ENCODE measurements at places on chromosomes 12 and 14. TPM values are rescaled to one million over a fixed set of nuclear protein-coding genes. Genes with fewer than 3 reads are reported as not detected.

The LGR5 gene
- not detected for total RNA-seq

DNA sequence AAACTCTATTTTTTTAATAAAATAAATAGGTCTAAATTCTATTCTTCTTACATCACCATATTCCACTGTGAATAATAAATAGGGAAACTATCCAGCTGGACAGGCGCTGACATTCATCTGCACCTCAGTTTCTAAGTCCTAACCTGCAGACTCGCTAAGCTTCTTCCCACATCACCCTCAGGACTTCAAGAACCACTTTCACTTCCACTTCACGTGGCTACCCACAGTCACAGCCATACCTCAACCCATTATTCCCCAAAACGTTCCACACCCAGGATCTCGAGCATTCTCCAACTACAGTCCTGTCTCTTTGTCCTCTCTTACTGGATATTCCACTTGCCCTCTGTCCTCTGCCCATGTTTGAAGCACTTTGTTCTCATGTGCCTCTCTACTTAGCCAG, 71.1 kb downstream of the C2CD5 start:
- no peak for DNase-seq

DNA sequence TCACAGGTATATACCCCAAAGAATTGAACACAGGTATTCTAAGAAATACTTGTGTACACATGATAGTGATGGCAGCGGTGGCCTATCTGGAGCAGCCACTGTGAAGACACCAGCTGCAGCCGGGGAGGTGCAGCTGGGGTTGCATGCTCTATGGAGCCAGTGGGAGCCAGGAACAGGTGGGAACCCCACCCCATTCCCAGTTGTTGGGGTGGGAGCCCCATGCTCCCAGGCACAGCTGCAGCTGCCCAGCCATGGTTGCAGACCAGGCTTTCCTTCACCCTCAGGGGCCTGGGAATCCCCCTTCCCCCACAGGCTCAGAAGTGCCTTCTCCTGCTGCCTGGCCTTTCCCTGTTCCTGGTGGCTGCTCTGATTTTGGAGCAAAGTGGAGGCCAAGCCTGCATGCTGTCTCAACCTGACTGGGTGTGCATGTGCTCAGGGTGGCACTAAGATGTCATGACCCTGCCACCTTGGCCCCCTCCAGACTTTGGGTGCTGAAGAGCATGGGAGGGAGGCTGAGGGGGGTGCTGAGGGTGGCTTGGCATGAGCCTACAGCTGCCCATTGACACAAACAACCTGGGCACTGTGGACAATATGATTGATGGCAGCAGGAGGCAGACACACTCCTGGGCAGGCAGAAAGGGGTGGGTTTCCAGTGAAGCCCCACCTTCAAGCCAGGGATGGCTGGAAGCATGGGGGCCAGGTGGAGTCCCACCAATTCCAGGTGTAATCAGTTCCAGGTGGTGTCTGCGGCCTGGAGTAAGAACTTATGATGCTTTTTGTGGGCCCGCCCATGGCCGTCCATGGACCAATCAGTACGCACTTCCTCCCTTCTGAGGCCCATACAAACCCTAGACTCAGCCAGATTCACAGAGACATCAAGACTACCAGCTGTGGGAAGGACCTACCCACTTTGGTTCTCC, 234.7 kb downstream of the ADGRD1 start:
- DNase-seq: no peak

DNA sequence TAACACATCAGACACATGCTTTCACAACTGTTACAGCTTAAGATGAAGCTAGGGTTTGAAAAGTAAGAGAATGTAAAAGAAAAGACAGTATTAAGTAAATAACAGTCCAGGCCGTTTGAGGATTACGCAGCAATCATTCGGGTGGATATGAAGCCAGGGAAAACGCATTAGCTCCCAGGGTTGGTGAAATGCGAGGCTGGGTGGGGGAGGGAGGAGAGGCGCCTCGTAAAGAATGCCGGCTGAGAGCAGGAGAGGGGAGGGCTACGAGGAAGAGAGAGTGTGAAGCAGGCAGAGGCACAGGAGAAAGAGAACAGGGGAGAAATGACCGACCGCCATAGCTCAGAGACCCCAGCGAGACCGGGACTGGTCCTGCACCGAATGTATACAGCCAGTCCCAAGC, 73.0 kb downstream of the IQSEC3 start:
- no peak for DNase-seq

DNA sequence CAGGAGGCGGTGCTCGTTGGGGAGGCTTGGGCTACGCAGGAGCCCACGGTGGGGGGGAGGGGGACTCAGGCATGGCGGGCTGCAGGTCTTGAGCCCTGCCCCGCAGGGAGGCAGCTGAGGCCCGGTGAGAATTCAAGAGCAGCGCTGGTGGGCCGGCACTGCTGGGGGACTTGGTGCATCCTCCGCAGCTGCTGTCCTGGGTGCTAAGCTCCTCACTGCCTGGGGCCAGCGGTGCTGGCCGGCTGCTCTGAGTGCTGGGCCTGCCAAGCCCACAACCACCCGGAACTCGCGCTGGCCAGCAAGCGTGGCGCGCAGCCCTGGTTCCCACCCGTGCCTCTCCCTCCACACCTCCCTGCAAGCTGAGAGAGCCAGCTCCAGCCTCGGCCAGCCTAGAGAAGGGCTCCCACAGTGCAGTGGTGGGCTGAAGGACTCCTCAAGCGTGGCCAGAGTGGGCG, 3.2 kb downstream of the METTL25 start:
- peak; percentile 4 for DNase-seq

- no peak for DNase-seq
Measured at GRCh38 chr14:85131226-85131922, 398.6 kb upstream of the FLRT2 start.

- DNase-seq: no peak
Measured at GRCh38 chr12:92574911-92575570, 127.7 kb upstream of the PLEKHG7 start.

DNA sequence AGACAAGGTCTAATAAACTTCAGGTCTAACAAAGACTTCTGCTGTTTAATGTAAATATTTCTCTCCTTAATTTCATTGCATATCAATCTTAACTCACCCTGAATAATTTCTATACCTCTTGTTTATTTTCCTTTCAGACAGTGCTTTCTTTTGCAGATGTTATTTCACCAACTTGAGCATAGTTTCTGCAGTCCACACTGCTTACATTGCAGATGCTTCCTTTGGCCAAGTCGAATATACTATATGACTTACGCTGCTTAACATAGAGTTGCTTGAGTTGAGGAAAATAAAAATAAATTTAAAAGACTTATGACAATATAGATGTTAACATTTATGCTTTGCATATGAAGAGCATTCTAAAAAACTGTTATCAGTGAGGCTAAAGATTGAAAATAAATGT, 217.7 kb downstream of the PTPRO start:
- no peak for DNase-seq

The KLRD1 gene
- 6.9 TPM for total RNA-seq

- DNase-seq: no peak
Measured at GRCh38 chr12:21989819-21990412, 48.7 kb upstream of the ABCC9 start.

The CELA1 gene
- total RNA-seq: not detected

DNA sequence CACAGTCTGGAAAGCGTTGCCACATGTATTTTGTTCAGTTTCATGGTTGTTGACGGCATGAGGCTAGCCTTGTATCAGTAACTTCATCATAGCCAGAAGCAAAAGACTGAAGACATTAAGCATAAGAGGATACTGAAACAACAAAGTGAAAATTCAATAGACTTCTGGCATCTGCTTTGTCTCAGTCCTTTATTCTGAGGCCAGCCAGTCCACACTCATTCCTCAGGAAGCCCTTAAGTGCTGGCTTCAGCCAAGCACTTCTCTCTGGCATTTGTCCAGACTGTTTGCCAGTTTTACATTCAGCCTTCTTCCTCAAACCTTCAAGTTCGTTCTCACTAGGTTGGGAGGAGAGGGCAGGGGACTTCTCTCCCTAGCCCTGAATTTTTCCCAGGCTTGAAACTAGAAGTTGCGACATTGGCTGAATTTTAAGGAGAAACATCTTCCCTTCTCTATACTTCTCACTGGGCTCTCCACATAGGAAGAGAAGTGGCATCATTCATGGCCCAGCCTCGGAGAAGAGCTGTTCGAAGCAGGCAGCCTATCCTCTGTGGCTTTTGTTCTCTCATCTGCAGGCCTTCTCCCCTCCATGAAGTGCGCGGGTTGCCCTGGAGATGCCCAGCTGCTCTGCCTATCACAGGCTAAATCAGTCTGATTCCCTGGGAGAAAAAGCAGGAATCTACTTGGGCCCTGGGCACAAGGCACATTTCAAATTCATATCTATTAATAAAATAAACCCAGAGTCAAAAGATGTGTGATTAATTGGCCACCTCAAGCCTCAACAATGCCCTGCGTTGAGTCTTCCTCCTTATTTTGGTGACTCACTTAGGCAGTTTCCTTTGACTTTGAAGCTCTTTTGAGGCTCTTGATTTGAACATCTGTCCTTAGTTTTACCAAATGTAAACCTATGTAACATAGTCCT, 130.9 kb upstream of the PLEKHA5 start:
- DNase-seq: no peak

The LTBP2 gene
- 0.35 TPM for total RNA-seq

DNA sequence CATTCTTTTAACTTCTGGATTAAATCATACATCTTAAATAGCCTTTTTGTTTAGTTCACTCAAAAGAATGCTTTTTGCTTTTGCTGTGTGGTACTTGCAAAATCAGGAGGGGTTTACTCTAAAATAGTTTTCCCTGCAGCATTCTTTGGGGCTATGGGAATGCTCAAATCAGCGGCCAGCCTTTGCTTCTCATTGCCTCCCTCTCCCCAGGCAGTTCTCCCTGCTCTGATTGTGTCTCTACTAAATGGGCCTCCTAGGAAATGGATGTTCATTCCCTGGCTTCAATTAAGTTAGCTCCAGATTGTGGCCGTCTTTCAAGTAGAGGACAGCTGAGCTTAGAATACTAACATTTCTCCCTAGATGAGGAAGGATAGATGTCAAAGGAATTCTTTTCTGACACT, 4.4 kb downstream of the TULP3 start:
- DNase-seq: no peak
